Stimulated activated CD8-positive, alpha-beta memory T cell treated with anti-CD3 and anti-CD28 coated beads, Interleukin-4, amount 100 ng/mL, for 4 hours (primary cell): ENCODE measurements at places on chromosomes 16 and 17.

- no peak for DNase-seq
Measured at GRCh38 chr17:41520821-41521521, 2.3 kb upstream of the KRT15 start.

GRCh38 chr16:30382111-30382881 lies at the start of gene SEPTIN1:
SEPTIN1 (minus strand) TSS chr16:30382561; CDS start chr16:30382542, 19 bp downstream.
- peak; percentile 58 for DNase-seq

DNA sequence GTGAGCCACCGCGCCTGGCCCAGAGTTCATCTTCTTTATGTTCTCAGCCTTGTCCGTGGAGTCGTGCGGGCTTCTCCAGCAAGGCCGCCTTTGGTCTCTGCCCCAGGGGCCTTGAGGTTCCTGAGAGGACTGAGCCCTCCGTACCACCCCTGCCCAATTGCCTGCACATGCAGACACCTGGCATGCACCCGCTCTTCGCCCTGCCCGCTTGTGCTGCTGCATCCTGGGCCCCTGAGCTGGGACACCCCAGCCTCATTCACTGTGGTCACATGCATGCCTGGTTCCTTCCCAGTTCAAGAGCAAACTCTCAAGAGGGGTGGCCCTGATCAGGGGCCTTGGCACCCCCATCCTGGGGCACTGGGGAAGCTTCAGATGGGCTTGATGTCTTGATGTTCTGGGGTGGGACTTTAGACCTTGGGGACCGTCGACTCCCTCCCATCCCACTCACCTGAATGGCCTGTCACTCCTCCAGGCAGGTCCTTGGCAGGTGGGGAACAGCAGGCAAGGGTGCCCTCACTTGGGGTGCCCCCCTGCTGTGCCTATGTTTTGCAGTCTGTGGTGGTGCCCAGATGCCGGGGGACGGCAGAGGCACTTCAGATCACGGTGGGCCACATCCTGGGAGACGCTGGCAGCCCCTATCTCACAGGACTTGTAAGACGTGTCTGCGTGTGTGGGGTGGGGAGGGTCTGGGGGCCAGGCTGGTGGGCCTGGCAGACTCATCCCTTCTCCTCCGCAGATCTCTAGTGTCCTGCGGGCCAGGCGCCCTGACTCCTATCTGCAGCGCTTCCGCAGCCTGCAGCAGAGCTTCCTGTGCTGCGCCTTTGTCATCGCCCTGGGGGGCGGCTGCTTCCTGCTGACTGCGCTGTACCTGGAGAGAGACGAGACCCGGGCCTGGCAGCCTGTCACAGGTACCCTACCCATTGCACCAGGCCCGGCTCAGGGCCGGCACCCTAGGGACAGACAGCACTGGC lies 12.7 kb upstream of the SPNS2 start:
- peak; percentile 24 for DNase-seq

DNA sequence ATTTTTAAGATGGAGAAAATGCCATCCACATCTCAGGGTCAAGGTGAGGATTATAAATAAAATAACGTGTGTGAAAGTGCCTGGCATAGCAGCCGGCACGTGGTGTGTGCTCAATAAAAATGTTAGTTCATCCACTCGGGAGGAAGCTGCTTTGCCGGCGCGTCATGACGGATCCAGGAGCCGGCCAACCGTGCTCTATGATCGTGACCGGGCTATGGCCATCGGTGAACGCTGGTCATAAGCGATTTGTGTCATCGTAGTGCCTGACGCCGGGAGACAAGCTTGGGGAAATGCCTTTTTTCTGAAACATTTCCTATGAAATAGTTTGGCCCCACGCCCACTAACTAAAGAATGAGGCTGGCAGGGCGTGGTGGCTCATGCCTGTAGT lies 74.0 kb downstream of the CMC2 start:
- no peak for DNase-seq

- DNase-seq: peak; percentile 70
Measured at GRCh38 chr17:35486920-35487732, 38.6 kb upstream of the SLFN13 start.

- DNase-seq: no peak
Measured at GRCh38 chr16:80330150-80330549, 210.6 kb upstream of the DYNLRB2 start.
